Naive thymus-derived CD8-positive, alpha-beta T cell (primary cell): ENCODE measurements at places on chromosomes 6 and 20. TPM values are rescaled to one million over a fixed set of nuclear protein-coding genes. Genes with fewer than 3 reads are reported as not detected.
A peak's percentile ranks its signal among the peaks of the same experiment; 100 is the strongest.

DNA sequence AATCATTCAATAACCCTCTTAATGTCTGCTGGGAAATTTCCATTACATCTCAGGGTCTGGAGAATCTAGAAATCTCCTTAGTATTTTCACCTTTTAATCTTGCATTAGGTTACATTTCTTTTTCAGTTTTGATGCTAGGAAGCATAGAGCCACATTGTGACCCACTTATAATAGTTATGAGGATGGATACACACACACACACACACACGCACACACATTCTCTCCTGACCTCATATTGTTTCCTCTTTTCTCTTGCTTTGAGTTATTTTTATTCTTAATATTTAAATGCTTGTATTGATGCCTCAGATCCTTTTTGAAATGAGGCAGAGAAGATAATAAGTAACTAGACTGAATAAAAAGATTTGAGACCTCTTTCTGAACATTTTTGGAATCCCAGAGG is 128.4 kb downstream of the KLHL32 start:
- DNase-seq: no peak
- H3K27ac ChIP-seq: no peak overlapping the region
- H3K27me3 ChIP-seq: no peaks in the 10 kb centered on the region
- no peak overlapping the region for H3K4me3 ChIP-seq
- H3K36me3 ChIP-seq: peaks cover 5% of the 10 kb centered on the region
- no peaks in the 10 kb centered on the region for H3K4me1 ChIP-seq

DNA sequence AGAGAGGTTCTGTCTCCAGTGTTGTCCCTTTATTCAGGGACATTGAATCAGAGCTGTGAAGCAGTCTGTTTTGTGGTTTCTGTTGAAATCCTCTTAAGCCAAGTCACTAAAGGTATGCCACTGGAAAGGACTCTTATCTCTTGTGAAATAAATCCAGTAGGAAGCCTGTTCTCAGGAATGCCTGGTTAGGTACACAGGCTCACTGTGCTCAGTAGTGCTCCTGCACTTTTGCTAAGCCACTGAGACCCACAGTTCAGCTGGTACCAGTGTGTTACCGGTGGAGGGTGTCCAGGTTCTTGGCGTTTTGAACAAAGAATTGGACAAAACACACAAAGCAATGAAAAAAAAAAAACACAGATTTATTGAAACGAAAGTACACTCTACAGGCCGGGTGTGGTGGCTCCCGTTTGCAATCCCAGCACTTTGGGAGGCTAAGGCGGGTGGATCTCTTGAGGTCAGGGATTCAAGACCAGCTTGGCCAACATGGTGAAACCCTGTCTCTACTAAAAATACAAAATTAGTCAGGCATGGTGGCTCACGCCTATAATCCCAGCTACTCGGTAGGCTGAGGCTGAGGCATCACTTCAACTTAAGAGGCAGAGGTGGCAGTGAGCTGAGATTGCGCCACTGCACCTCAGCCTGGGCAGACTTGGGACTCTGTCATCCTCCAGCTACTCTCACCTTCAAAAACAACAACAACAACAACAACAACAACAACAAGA is 186.1 kb downstream of the JARID2 start:
- H3K36me3 ChIP-seq: no peaks in the 10 kb centered on the region

- peak overlapping the region; percentile 91 for H3K4me3 ChIP-seq
- H3K36me3 ChIP-seq: no peaks in the 10 kb centered on the region
- H3K27ac ChIP-seq: peak overlapping the region; percentile 95
- H3K27me3 ChIP-seq: no peaks in the 10 kb centered on the region
These were observed 672 bp downstream of the CARMIL1 start for GRCh38 chr6:25279748-25280343.

RPN2 gene
- 107 TPM for total RNA-seq

DNA sequence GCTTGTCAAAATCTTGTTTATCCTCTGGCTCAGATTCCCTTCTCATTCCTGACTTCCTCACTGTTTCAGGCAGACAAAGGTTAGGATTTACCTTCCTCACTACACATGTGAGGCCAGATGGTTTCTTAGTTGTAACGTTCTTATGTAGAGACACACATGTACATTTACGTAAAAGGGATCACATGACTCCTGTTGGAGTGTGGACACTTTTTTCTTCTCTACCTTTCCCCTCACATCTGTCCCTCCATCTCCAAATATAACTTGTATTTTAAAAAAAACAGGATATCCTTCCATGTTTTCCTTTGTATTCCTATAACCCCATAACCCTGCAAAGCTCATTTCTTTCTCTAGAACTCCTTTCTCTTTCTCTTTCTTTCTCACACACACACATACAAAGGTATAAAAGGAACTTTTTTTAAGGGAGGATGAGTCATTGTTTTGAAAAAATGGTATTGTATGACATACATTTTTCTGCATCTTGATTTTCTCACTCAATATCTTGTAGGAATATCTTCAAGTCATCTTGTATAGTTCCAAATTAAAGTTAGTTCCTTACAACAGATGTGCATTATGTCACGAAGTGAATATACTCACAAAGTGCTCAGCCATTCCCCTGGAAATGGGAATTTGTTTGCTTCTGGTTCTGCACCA is 78.2 kb upstream of the SULF2 start:
- no peaks in the 10 kb centered on the region for H3K4me1 ChIP-seq
- H3K4me3 ChIP-seq: no peak overlapping the region
- peaks cover 6% of the 10 kb centered on the region for H3K27me3 ChIP-seq
- H3K36me3 ChIP-seq: peaks cover 11% of the 10 kb centered on the region

- no peak for DNase-seq
- peak overlapping the region; percentile 87 for H3K27ac ChIP-seq
- peaks cover 40% of the 10 kb centered on the region for H3K36me3 ChIP-seq
- H3K27me3 ChIP-seq: no peaks in the 10 kb centered on the region
These were observed 8.2 kb downstream of the CDC25B start for GRCh38 chr20:3804254-3804751.

PEDS1 gene
- total RNA-seq: 15.8 TPM

DNA sequence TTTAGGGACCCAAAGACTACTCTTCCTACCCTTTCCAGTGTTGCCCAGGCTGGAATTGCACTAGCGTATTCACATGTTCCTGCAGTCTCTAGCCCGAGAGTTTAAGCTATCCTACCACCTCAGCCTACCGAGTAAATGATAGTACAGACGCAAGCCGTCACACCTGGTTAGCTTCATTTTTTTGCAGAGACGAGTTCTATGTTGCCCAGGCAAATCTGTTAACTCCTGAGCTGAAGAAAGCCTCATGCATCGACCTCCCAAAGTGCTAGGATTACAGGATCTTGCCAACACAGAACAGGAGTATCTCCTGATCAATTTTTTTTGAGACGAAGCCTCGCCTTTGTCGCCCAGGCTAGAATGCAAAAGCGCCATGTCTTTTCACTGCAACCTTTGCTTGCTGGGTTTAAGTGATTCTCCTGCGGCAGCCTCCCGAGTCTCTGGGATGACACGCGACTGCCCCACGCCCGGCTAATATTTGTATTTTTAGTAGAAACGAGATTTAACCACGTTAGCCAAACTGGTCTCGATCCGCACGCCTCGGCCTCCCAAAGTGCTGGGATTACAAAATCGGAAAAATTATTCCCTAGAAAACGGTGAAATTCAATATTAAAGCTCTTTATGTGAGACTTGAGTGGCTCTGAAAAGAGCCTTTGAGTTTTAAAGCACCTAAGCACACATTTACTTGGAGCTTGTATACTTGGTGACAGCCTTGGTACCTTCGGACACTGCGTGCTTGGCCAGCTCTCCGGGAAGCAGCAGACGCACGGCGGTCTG is 128.5 kb downstream of the HFE start:
- no peak overlapping the region for H3K27ac ChIP-seq
- no peak overlapping the region for H3K4me3 ChIP-seq
- DNase-seq: peak; percentile 57
- peaks cover 12% of the 10 kb centered on the region for H3K4me1 ChIP-seq

DNA sequence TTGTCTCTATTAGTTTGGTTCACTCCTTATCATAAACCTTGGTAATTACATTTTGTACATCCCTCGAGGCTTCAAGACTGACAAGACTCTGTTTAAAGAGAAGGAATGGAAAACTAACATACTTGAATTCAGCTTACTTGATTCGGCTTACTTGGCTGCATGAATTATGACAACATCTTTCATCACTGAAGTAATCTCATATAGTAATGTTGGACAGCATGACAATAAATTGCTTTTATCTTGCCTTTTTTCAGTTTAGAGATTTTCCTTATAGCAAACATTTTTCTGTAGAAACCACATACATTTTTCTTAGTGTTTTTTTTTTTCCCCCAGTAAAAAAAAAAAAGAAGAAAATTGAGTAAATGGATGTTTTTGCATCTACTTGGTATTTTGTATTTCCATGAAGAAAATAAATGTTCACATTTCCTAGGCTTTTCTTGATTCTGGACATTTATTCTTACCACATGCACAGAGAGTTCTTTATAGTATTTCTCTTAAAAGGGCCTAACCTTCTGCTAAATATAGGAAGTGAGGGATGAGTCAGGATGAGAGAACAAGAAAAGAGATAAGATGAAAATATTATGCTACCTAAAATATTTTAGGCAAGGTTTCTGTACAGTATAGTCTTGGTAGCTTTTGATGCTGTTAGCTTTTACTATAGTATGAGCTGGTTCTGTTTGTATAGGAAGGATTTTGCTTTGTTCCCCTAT is 101.0 kb upstream of the HDGFL1 start:
- H3K4me3 ChIP-seq: no peak overlapping the region
- H3K36me3 ChIP-seq: no peaks in the 10 kb centered on the region
- no peaks in the 10 kb centered on the region for H3K27me3 ChIP-seq
- DNase-seq: no peak

- H3K36me3 ChIP-seq: no peaks in the 10 kb centered on the region
- H3K4me1 ChIP-seq: no peaks in the 10 kb centered on the region
- no peak for DNase-seq
- no peak overlapping the region for H3K27ac ChIP-seq
These were observed 448.1 kb downstream of the CBLN4 start for GRCh38 chr20:55557191-55557590.

DNA sequence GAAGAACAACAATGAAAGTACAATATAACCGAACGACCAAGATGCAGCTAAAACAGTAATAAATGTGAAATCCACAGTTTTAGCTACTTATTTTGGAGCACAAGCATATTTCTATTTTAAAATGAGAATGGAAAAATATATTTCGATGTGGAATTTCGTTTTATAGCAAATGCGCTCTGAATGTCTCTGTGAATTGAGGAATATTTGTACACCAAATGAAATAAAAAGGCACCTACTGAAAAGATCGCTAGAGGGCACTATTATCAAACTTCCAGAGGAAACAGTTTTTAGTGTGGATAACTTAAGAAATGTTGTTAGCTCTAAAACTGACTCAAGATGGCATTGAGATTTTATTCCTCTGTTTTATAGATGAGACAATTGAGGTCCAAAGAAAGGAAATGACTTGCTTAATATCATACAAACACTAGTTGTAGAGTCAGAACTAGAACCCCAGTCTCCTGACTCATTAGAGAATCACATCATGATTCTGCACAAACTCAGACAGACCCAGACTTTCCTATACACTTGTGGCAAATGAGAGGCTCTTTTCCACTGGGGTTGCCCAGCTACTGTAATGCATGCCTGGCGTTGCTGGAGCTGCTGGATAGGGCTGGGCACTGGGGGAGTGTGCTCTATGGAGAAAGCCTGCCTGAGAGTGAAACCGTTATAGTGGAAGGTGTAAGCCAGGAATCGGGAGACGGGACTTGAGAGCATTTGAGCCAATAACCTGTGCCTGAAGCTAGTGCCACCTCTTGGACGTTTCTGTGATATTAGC is 51.9 kb downstream of the GCLC start:
- no peak for DNase-seq
- no peaks in the 10 kb centered on the region for H3K4me1 ChIP-seq
- peaks cover 5% of the 10 kb centered on the region for H3K36me3 ChIP-seq
- H3K27ac ChIP-seq: peak overlapping the region; percentile 42

- H3K27me3 ChIP-seq: peaks cover 14% of the 10 kb centered on the region
- no peaks in the 10 kb centered on the region for H3K36me3 ChIP-seq
- H3K4me3 ChIP-seq: no peak overlapping the region
These were observed 231.5 kb upstream of the BTBD3 start for GRCh38 chr20:11686195-11686594.

OOEP gene
- total RNA-seq: 0.38 TPM

DNA sequence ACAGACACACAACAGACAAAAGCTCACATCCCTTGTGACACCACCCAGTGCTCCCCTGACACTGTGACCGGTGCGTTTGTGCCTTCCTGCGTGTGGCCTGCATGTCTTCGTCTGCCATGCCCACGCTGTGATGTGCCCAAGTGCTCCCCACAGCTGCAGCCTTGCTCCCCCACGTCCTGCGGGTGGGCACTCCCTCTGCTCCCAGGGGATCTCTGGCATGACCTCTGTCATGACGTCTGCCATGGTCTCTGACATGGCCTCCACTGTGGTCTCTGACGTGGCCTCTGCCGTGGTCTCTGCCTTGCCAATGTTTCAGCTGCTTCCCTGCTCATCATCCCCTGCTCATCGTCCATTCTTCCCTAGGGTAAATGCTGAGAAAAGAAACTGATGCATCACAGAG is 200.9 kb downstream of the DLL1 start:
- H3K27ac ChIP-seq: peak overlapping the region; percentile 91
- no peaks in the 10 kb centered on the region for H3K36me3 ChIP-seq
- peaks cover 40% of the 10 kb centered on the region for H3K4me1 ChIP-seq
- no peaks in the 10 kb centered on the region for H3K27me3 ChIP-seq

EYS gene
- total RNA-seq: not detected

GRCh38 chr6:43120944-43121913 is 45.1 kb downstream of the PTK7 start:
- no peak overlapping the region for H3K27ac ChIP-seq
- DNase-seq: no peak
- H3K4me3 ChIP-seq: no peak overlapping the region

DNA sequence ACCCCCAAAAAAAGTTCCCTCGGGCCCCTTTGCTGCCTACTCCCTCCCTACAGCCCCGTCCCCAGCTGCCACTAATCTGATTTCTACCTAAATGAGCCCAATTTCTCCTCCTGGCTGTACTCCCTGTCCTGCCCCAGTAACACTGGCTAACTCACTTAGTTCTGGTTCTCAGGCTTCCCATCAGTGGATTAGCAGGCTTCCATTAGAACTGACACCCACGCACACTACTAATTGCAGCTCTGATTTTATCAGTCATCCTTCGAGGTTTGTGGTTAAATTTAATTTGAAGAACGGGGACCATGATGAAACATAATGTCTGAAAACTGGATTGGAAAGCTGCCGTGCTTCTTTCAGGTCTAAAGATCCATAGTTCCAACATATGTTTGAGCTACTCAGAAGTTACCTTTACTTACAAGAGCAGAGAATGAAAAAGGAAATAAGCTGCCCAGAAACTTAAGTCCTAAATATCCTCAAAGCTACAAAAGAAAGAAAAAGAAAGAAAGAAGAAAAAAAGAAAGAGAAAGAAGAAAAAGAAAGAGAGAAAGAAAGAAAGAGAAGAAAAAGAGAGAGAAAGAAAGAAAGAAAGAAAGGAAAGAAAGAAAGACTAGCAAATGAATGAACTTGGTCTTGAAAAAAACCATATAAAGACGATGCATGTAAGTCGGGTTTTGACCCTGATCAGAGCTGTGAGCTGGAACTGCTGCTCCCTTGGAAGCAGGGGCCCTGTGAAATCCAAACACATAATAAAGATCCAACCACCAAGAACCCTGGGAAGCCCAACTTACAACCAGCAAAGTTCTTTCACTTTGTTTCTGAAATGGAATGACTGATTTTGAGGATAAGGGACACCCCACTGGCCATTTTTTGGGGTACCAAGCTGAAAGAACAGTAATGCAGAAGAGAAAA is 51.7 kb downstream of the CNKSR3 start:
- peaks cover 3% of the 10 kb centered on the region for H3K27me3 ChIP-seq
- H3K27ac ChIP-seq: no peak overlapping the region
- no peak overlapping the region for H3K4me3 ChIP-seq
- DNase-seq: no peak
- H3K4me1 ChIP-seq: no peaks in the 10 kb centered on the region
